ENCODE measurements at places on chromosomes 1 and 21.

DNA sequence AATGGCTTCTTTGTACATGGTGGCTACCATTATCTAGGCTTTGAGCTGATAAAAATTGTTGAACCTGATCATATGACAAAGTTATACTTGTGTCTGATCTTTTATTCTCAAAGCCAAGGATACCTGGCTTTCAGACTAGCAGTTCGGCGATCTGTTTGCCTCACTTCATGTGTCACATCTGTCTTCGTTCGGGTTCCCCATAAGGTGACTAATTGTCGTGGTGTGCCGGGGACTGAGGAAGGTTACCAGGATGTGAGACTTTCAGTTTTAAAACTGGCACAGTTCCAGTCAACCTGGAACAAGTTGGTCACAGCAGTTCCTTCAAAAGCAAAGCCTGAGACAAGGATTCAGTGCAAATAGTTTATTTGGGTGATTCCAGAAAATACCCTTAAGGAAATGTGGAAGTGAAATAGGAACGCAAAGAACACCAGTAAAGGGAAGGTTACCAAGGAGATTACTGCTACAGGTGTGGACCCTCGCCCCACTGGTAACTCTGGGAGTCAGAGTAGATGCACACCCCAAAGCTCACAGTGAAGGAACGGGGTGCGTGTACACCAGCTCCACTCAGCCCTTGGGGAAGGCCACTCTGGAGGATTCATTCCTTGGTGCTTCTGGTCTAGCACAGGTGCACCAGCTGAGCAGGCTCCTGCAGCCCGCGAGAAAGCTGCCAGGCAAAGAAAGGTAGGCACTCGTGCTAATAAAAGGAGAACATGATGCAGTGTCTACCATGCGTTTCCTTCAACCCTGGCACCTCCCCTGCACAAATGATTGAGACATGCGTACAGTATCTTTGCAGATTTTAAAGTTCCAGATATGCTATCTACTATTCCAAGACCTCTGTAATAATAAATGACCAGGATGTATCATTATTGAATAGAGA is 69.0 kb downstream of the VWA5B1 start:
- peak; percentile 69 for DNase-seq

GRCh38 chr1:70738624-70739023 is 309.0 kb downstream of the PTGER3 start:
- DNase-seq, result no peak

GRCh38 chr1:87330885-87331364 is 2.2 kb downstream of the LMO4 start:
- no peak for DNase-seq

DNA sequence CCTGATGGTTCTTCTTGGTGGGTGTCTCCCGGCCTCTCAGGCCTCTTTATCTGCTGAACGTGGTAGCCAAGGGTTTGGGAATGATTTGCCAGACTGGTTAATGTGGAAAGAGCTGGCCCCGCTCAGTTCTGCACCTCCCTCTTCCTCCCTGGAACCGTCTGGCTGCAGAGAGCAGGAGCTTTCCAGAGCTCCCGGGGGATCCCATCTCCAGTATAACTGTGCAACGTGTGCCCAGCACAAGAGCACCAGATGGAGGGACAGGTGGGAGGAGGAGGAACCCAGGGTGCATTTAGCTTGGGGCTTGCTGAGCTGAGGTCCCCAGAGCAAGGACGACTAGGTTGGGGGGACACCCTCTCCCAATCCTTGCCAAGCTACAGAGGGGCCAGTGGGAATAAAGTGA is 5.0 kb downstream of the TFF1 start:
- no peak for DNase-seq

GRCh38 chr1:157969697-157970485 is 23.6 kb upstream of the KIRREL1 start:
- DNase-seq, result peak; percentile 29

Measured in stimulated activated CD8-positive, alpha-beta memory T cell treated with anti-CD3 and anti-CD28 coated beads, Interleukin-4, amount 100 ng/mL, for 48 hours (primary cell).